ENCODE measurements at places on chromosomes 5 and 9.
A peak's percentile ranks its signal among the peaks of the same experiment; 100 is the strongest.

DNA sequence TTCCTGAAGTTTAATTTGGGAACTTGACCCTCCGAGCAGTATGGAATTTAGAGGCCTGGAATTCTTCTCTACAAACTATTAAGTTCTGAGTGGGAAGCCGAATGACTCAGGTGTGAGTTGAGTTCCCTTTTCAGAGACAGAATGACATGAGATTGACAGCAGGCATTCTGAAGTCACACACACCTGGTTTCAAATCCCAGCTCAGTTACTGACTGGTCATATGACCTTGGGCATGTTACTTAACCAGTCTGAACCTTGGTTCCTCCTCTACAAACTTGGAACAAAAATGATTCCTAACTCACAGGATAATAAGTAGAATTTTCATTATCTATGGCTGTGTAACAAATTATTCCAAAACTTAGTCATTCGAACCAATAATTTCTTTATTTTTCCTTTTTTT is 45.5 kb upstream of the GPBP1 start:
- no peaks in the 10 kb centered on the region for H3K4me1 ChIP-seq
- no peaks in the 10 kb centered on the region for H3K27me3 ChIP-seq
- no peak overlapping the region for H3K4me3 ChIP-seq

GRCh38 chr9:127083138-127083980 is 39.1 kb downstream of the ANGPTL2 start:
- no peak overlapping the region for H3K4me3 ChIP-seq
- no peak for DNase-seq
- H3K27ac ChIP-seq = no peak overlapping the region
- H3K4me1 ChIP-seq = no peaks in the 10 kb centered on the region

- H3K36me3 ChIP-seq = no peaks in the 10 kb centered on the region
- no peak overlapping the region for H3K4me3 ChIP-seq
- DNase-seq = no peak
Observed at GRCh38 chr5:140130949-140131733, 5.4 kb downstream of the IGIP start.

GRCh38 chr5:6674886-6675285 is 38.3 kb upstream of the TENT4A start:
- H3K27ac ChIP-seq = no peak overlapping the region
- no peaks in the 10 kb centered on the region for H3K27me3 ChIP-seq
- H3K4me1 ChIP-seq = no peaks in the 10 kb centered on the region
- no peak for DNase-seq
- H3K36me3 ChIP-seq = no peaks in the 10 kb centered on the region
- H3K4me3 ChIP-seq = no peak overlapping the region

DNA sequence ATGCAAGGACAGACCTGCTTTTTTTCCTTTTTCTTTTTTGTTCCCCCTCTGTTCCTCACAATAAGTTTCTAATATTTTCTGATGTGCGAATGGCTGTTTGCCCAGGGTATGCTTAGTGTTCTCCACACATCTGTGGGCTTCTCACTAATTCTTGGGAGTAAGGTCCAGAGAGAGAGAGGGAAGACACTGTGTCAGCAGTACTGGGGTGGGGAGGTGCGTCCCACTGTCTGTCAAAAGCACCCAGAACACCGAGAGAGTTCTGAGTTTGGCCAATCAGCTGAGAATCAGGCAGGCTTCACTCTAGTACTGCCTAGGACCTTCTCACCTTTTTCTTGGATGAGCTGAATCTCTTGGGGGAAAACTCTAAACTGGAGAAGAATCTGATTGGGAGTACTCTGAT is 61.8 kb downstream of the ELL2 start:
- peaks cover 45% of the 10 kb centered on the region for H3K36me3 ChIP-seq
- no peaks in the 10 kb centered on the region for H3K4me1 ChIP-seq
- H3K4me3 ChIP-seq = no peak overlapping the region
- H3K27ac ChIP-seq = no peak overlapping the region
- DNase-seq = no peak

DNA sequence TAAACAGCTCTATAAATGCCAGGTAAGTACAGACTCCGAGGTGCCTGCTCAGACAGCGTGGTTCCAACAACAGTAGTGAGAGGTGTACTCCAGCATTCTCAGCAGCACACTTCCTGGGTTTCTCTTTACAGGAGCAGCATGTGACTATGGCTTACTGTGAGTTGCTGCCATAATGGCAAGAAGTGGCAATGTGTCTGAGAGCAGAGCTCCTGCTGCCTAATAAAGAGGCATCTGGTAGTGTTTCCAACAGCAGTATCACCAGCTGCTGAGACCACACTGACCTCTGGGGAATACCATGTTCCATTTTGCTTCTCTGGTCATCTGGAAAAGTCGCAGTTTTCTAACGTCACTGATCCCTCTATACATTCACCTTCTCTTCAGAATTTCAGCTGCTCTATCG is 398.2 kb downstream of the SLCO4C1 start:
- H3K27me3 ChIP-seq = no peaks in the 10 kb centered on the region
- no peaks in the 10 kb centered on the region for H3K4me1 ChIP-seq
- H3K27ac ChIP-seq = no peak overlapping the region
- H3K4me3 ChIP-seq = no peak overlapping the region

DNA sequence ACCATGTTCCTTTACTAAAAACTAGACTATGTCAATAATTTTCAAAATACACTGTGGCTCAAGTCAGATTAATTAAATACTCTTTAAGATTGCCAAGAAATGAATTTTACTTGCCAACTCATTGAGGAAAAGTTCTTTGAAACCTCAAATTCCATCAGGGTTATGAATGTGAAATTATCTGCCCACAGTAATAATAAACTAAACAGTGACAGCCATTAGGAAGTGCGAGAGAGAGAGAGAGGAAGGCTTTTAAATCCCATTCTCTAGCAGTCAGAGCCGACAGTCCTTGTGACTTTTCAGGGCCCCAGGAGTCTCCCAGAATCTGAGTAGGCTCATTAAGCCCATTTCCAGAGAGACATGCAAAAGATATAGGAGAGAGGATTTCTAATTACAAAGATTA is 236.1 kb downstream of the MARCHF11 start:
- no peaks in the 10 kb centered on the region for H3K4me1 ChIP-seq
- no peaks in the 10 kb centered on the region for H3K27me3 ChIP-seq
- DNase-seq = no peak
- H3K27ac ChIP-seq = no peak overlapping the region
- no peak overlapping the region for H3K4me3 ChIP-seq
- peaks cover 8% of the 10 kb centered on the region for H3K36me3 ChIP-seq

- H3K4me3 ChIP-seq = no peak overlapping the region
- peak overlapping the region; percentile 35 for H3K27ac ChIP-seq
- no peaks in the 10 kb centered on the region for H3K4me1 ChIP-seq
- peak; percentile 63 for DNase-seq
Observed at GRCh38 chr5:67774267-67774552, 441.3 kb upstream of the PIK3R1 start.

- no peak for DNase-seq
- no peaks in the 10 kb centered on the region for H3K36me3 ChIP-seq
- no peaks in the 10 kb centered on the region for H3K4me1 ChIP-seq
- H3K27me3 ChIP-seq = no peaks in the 10 kb centered on the region
Observed at GRCh38 chr5:168314735-168315411, 23.4 kb downstream of the WWC1 start.

Measured in right atrium auricular region (tissue), 2 donors.